ENCODE measurements at places on chromosomes 2 and 18.

GRCh38 chr2:159695795-159696448 is 16.4 kb upstream of the MARCHF7 start:
- no peak for DNase-seq

DNA sequence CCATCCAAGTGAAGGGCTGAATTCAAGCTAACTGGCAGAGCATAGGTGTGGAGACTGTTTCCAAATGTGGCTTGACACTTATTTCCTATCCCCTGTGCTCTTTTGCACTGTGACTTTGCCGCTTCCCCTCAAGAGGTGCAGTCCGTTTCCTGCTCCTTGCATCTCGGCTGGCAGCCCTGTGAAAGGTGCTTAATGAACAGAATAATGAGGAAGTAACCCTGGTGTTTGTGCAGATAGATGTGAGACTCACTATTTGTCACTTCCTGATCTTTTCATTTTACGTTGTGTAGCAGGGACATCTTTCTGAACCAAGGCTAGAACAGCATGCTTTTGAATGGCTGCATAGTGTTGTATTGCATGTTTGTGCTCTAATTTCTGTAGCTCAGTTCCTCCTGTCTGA is 60.8 kb downstream of the CEP192 start:
- DNase-seq: no peak

- no peak for DNase-seq
These were observed 40.5 kb upstream of the KIDINS220 start for GRCh38 chr2:8877894-8878293.

- DNase-seq: no peak
These were observed 226.4 kb upstream of the ID2 start for GRCh38 chr2:8455236-8456150.

GRCh38 chr18:60246606-60247005 is 126.0 kb downstream of the MC4R start:
- DNase-seq: no peak

- DNase-seq: no peak
These were observed 69.3 kb downstream of the NCKAP5 start for GRCh38 chr2:133498662-133499585.

DNA sequence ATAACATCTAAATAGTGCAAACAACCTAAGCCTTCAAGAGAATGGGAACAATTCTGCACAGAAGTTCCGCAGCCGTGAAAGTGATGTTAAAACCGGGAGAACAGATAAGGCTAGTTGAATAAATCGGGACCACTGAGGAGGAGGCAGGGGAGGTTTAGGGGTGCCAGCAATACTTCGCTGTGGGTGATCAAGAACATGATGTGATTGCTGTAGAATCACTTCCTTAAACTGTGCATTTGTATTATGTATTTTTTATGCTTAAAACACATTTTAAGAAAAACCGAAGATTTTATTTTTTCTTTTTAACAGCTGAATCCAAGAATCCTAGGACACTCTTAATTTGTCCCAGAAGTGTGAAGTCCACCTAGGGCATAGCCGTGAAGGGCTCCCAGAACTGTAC is 33.6 kb downstream of the TTC32 start:
- DNase-seq: no peak

DNA sequence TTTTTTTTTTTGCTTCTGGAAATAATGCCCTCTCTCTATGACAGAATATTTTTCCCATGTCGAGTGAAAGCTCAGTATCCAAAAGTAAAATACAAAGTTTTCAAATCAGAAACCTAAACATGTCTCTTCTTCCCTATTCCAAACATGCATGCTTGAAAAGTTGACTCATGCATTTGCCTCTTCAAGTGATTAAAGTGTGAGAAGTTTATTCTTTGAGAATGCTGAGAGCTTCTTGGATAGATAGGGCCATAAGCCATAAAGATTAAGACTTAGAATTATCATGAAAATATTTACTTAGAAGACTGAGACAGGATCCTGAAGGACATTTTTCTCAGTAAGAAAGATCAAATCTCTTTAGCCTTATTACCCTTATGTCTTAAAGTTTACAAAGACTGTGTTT is 98.6 kb upstream of the EPB41L5 start:
- DNase-seq: no peak

- DNase-seq: no peak
These were observed 16.0 kb upstream of the IGFBP5 start for GRCh38 chr2:216711348-216711747.

- no peak for DNase-seq
These were observed 104.9 kb upstream of the LYPD6 start for GRCh38 chr2:149225446-149225845.

GRCh38 chr18:48918660-48919456 is 31.9 kb downstream of the SMAD7 start:
- DNase-seq: no peak

GRCh38 chr2:61220768-61221167 is 58.8 kb downstream of the C2orf74 start:
- no peak for DNase-seq

- no peak for DNase-seq
These were observed 759 bp downstream of the PPP4R3B start for GRCh38 chr2:55616551-55617174.

GRCh38 chr18:13613591-13614501 is 112.5 kb downstream of the FAM210A start:
- DNase-seq: no peak

DNA sequence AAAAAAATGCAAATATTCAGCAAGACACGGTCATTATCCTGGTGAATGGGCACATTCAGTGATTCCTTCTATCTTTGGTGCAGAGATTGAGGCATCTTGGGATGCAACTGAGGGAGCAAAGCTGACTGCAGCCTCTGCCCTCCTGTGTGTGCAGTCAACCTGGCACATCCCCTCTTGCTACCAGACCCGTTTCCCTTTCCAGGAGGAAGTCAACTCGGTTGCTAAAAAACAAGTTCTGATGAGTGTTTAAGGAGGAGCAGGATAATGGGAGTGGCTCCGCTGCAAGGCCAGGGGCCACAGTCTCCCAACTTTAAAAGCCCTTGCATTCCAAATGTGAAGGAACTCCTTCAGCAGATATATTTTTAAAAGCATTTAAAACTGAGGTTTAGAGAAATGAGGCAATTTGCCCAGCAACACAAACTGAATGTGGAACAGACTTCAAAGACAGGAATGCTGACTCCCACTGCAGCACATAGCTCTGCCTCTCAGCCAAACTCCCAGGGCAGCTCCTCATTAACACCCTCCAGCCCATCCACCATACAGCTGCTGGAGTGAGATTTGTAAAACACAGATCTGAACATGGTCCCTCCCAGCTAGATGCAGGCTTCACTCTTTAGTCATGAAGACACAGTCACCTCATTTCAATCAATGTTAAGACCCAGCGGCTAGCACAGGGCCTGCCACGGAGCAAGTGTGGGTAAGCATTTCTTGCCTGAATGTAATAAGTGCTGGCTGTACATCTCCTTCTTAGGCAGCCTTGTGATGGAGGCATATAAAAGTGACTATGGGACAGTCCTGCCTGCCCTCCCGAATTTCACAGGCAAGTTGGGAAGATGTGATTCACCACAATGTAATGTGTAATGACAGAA is 54.3 kb downstream of the VSNL1 start:
- no peak for DNase-seq

GRCh38 chr18:47334966-47335365 is 83.5 kb upstream of the SKOR2 start:
- no peak for DNase-seq

GRCh38 chr2:103284750-103285149 is 522.9 kb downstream of the TMEM182 start:
- no peak for DNase-seq

DNA sequence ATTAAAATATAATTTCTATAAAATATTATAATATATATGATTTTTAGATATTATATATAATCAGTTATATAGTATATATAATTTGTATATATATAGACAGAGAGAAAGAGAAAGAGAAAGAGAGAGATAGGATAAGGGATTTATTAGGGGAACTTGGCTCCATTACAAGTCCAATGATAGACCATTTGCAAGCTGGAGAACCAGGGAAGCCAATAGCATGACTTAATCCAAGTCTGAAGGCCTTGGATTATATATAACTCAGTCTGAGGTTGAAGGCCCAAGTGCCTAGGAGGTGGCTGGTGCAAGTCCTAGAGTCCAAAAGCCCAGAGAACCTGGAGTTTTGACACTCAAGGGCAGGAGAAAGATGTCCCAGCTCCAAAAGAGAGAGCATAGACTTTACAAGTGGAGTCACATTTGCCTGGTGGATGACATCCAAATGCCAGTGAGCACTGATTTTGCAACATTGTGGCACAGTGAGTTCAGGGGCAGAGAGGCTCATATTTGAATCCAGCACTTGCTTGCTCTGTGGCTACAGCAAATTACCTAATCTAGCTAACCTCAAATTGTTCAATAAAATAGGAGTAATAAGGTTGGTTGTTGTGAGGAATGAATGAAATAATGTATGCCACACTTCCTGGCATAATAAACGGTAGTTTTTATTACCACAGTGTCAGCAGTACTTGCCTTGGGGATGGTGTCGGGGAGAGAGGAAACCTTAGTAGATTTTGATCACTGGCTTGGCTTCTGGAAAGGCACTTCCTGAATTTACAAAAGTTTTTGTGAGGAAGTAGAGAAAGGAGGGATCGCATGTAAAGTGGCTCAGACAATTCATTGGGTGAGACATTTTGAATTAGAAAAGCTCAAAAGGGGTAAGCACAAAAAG is 69.6 kb upstream of the CD28 start:
- DNase-seq: no peak

GRCh38 chr2:117123362-117123761 is 691.1 kb upstream of the DDX18 start:
- DNase-seq: no peak

- DNase-seq: no peak
These were observed 113.8 kb downstream of the AGAP1 start for GRCh38 chr2:235607546-235608199.

DNA sequence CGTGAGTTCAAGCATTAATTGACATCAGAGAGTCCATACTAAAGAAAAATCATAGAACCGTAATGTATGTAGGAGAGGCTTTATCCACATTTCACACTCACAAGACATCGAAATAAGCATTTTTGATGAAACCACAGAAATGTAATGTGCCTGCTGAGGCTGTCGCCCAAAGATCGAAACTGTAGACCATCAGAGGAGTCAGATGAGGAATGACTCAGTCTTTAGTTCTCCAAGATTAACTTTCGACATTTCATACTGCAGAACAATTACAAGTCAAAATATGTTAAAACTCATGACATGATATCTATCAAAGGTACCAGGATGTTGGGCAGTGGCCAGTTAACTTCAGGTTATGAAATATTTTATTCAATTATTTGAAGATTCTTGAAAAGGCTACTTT is 79.6 kb downstream of the RAB31 start:
- no peak for DNase-seq

GRCh38 chr2:15436195-15436594 is 124.9 kb downstream of the NBAS start:
- DNase-seq: no peak

- DNase-seq: no peak
These were observed 891 bp upstream of the KHK start for GRCh38 chr2:27085673-27086089.

DNA sequence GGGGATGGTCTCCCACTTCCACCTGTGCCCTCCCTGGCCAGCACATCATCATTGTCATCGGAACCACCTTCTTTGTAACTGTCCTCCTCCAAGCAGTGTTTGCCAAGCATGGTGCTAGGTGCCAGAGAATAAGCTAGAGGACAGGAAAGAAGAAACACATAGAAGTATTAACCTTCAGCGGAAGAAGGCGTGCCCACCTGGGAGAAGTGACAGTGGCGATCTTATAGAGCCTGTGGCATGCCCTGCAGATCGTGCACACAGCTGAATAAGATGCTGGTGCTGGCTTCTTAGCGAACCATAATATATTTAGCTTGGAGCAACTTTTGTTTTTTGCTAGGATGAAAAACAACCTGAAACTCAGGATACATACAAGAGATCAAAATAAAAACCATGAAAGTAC is 148.0 kb downstream of the FAM210A start:
- no peak for DNase-seq

GRCh38 chr2:166133653-166134052 is 5.8 kb upstream of the SCN1A start:
- no peak for DNase-seq

- DNase-seq: no peak
These were observed 119.7 kb downstream of the ACOXL start for GRCh38 chr2:110852051-110852450.

DNA sequence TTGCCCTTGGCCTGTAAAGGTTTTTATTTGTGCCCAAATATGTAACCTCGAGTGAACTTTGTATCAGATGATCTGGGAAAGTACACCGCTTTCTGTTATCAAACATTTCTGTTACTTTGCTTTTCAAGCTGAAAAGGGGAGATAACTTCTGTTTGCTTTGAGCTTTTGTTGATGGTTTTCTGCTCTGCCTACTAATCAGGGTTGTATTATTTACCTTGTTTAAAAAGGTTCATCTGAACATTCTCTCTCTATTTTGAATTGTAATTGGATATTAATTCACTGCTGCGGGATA is 79.4 kb downstream of the XRCC5 start:
- DNase-seq: no peak

DNA sequence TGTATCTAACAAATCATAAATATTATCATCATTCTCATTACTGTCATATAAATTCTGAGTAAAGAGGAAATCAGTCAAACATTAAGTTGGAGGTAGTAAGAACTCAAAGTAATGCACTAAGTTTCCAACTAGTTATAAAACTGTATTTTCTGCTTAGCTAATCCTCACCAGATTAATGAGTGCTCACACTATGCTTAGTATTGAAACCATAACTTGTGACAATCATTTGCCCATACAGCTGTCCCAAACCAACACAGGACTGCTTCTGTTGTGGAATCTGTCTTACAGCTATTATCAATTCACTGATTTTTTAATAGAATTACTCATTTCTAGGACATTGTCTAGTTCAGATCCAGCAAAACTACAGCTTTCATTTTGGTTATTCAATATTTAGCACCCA is 41.5 kb upstream of the TANK start:
- DNase-seq: no peak

- no peak for DNase-seq
These were observed 7.9 kb downstream of the SSB start for GRCh38 chr2:169806586-169806985.

- no peak for DNase-seq
These were observed 4.0 kb downstream of the DOK1 start for GRCh38 chr2:74558284-74559230.

DNA sequence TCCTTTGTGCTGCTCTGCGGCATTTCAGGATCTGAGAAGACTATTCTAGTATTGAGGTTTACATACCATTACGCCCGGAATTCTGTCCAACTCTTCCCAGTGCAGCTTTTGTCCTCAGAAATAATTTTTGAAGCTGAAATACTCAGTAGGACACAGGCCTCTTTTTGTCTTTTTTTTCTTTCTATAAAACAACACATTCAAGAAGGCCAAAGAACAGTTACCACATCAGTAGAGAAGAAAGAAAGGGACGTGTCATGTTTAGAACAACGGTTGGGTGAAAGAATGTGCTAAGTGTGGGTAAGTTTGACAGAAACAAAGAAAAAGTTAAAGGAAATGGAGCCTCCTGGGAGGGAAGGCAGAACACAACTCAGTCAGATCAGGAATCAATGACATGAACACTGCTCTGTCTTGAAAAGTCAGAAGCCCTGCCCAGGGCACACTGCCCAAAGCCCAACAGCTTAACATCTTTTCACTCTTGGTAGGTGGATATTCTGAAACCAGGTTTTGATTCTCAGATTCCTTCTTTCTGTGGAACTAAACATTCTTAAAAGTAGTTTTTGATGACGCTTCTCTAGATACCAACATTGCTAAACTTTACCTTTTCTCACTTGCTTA is 198.6 kb upstream of the CWC22 start:
- DNase-seq: no peak

Measured in activated T-helper 1 cell treated with anti-CD3 and anti-CD28 coated beads, Interleukin-2, amount 50 U/mL, for 16 hours (primary cell).